NCI-H2107 (cell line): ENCODE measurements at places on chromosomes 11 and 22.

GRCh38 chr22:37259540-37260029 lies 15.5 kb upstream of the RAC2 start:
- no peak for DNase-seq

DNA sequence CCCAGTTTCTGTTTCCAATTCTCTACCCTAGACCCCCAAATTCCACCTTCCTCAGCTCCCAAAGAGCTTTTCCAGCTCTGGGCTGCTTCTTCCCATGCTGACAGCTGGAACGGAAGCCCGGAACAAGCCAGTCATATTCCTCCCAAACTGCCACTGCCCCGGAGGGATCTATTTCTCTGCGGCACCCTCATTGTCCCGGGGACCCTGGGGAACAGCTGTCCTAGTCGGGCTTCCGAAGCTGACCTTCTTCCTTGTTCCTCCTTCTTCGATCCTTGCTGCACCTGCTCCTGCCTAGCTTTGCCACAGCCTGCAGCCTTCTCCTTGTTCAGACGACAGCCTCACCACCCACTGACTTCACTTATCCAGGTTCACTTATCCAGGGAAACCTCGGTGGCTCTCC lies 105.7 kb downstream of the TSPAN18 start:
- no peak for DNase-seq

GRCh38 chr11:33868647-33869461 lies 23.0 kb downstream of the LMO2 start:
- DNase-seq: no peak

DNA sequence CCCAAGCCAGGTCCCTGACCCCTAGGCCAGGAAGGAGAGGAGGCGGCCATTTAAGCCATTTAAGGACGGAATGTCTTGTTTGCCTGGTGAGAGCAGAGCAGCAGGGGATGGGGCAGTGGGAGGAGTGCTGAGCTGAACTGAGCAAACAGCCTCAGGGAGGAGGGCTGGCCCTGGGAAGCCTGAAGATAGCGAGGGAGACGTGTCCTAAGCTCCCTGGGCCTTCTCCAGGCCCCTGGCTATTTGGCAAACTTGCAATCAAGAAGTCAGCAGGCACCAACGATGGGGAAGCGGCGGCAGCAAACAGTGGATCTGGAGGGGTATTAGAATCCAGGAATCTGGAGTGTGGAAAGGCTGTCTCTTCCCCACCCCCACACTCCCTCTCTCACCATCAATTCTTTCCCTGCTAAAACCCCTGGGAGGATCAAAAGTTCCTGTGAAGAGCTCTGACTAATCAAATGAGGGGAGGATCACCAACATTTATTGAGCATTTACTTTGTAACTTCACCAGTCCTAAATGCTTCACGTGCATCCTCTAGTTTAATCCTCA lies 8.8 kb downstream of the BCL9L start:
- no peak for DNase-seq

GRCh38 chr11:73308961-73309919 lies 1.2 kb downstream of the ARHGEF17 start:
- no peak for DNase-seq

DNA sequence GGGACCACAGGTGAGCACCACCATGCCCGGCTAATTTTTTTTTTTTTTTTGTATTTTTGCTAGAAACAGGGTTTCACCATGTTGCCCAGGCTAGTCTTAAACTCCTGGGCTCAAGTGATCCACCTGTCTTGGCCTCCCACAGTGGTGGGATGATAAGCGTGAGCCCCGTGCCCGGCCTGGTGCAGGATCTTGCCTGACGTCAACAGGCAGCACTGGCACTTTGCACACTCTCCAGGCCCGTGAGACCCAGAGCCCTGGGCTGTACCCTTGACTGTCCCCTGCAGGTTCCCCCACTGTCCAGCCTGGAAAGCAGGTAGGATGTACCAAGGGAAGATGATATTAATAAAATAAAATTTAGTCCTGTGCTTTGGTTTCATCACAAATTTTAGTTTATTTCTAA lies 29.1 kb upstream of the PANX2 start:
- no peak for DNase-seq

DNA sequence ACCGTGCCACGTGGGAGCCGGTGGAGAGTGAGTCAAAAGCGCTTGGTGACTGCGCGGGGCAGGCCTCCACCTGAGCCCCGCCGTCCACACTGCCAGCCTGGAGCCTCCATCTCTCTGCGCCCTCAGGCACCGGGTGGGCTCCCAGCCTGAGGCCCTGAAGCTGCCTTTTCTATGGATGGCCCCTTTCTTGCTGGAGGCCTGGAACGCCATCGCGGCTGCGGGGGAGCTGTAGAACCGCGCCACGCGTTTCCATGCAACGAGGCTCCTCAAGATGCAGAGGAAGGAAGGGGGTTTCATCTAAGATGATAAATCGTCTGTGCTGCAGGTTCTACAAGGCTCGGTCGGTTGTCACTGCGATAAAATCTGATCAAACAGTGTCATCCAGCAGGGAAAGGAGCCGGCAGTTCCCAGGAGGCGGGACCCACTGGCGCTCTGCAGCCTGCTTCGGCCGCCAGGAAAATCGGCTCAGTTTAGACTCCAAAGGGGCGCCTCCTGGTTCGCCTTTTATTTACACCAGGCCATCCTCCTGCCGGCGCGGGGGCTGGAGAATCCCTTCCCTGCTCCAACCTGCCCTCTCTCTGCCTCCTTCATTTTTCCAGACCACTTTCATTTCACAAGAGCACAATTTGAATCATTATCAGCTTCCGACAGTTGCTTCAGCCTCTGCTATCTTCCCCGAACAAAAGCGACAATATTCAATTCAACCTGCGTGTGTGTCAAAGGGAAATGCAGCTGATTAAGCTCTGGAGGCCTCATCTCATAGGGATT lies 624.4 kb downstream of the BRD1 start:
- no peak for DNase-seq

- no peak for DNase-seq
Observed at GRCh38 chr22:27205492-27206373, 548.3 kb downstream of the MIAT start.

- DNase-seq: no peak
Observed at GRCh38 chr11:132101881-132102280, 731.5 kb downstream of the NTM start.

GRCh38 chr22:24833881-24834495 lies 28.0 kb downstream of the SGSM1 start:
- DNase-seq: no peak

- DNase-seq: no peak
Observed at GRCh38 chr11:57566905-57567514, 462 bp downstream of the UBE2L6 start.

GRCh38 chr11:86990031-86990430 lies 34.8 kb upstream of the FZD4 start:
- no peak for DNase-seq

GRCh38 chr11:61996933-61997332 lies 29.5 kb upstream of the FTH1 start:
- no peak for DNase-seq

GRCh38 chr11:29119116-29119515 lies 897.7 kb downstream of the KCNA4 start:
- DNase-seq: no peak

GRCh38 chr22:37358917-37359316 lies 68.4 kb downstream of the ELFN2 start:
- DNase-seq: no peak

DNA sequence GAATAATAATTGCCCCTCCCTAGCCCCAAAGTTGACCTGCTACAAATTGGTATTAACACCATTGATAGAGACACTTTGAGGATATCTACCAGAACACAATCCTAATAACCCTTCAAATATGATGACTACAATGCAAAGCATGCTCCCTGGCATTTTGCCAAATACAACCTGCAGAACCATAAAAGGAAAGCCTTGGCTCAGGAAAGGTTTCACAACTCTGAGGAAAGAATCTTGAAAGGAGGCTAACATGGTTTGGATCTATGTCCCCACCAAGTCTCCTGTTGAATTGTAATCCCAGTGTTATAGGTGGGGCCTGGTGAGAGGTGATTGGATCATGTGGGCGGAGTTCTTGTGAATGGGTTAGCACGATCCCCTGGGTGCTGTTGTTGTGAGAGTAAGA lies 140.4 kb upstream of the ARHGAP42 start:
- no peak for DNase-seq

GRCh38 chr11:103619480-103619879 lies 417.0 kb upstream of the DDI1 start:
- no peak for DNase-seq

DNA sequence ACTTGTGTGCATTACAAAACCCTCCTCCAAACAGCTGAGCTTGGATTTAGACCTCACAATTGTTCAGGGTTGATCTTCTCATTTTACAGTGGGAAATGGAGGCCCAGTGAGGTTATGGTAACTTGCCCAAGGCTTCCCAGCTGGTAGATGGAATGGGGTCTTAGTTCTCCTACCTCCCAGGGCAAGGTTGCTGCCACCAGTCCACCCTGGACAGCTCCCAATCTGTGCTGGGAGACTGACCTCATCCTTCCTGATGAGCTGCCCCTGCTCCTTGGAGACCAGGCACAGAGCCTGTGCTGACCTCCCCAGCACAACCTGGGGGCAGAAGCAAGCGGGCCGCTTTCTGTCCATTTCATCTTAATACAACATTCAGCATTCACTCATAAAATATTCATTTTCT lies 190.7 kb downstream of the ST3GAL4 start:
- no peak for DNase-seq

DNA sequence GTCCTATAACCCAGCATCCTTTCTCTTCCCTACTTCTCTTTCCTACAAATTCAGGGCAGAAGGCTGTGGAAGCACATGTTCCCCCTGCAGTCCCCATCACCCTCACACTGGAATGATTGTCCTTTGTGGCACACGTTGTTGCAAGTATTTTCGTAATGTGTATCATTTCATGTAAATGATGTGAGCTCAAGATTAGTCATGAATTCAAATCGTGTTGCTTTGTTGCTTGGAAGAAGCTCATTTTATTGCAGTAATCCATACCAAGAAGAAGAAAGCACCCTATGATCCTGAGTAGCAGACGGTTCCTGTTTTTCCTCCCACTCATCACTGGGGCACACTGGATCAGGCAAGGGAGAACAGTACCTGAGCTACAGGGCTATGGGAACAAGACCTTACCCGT lies 173.4 kb downstream of the NCAM1 start:
- no peak for DNase-seq

DNA sequence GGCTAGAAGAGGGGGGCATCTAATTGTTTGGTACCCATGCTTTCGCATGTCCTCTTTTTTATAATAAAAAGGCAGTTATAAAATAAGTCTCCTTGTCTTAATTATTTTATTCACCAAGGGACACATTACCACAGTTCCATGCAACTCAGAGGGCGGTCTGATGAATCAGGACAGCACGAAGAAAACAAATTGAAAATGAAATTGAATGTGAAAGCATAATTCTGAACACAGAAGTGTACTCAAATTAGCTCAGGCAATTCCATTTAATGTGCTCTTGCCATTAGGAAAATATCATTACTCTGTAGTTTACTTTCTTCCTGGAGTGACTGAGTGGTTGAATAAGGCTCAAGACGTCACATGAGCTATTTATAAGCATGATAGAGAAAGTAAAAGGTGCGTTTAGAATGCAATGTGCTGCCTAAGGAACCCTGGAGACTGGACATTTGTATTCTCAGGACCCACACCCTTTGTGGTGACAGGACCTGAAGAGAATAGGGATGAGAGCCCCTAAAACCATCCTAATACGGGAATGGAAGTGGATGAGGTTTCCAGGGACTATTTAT lies 59.6 kb downstream of the MTNR1B start:
- DNase-seq: no peak

DNA sequence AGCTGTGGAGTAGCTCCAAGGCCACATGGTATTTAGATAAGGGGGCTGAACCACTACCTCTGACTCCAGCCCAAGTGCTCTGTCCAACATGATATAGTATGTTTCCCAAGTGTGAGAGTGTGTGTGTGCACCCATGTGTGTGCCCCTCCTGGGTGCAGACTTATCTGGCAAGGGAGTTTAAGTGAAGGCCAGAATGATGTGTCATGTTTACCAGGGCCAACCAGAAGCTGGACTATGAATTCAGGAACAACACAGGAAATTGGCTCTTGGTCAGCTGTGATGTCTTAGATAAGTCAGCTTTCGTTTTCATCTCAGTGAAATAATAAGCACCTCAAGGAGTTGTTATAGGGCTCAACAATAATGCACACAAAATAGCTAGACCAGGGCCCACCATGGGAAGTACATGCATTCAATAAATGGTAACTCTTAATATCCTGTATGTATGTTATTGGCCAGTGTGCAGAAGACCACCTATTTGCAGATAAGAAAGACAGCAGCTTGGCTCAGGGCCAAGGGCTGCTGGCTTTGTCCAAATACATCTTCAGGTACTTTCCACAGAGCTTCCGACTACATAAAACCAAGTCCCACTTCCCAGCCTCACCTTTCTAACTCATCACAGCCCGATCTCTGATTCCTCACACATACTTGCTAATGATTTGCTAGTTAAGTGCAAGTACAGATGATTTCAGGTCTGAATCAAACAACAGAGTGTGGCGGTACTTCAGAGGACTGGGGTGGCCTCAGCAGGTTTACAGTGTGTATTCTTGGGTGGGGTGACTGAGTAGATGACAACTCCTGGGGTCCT lies 120.9 kb downstream of the ME3 start:
- no peak for DNase-seq

- no peak for DNase-seq
Observed at GRCh38 chr22:37320726-37321677, 38.7 kb downstream of the CYTH4 start.

- DNase-seq: no peak
Observed at GRCh38 chr11:2036863-2037486, 39.3 kb upstream of the H19 start.

DNA sequence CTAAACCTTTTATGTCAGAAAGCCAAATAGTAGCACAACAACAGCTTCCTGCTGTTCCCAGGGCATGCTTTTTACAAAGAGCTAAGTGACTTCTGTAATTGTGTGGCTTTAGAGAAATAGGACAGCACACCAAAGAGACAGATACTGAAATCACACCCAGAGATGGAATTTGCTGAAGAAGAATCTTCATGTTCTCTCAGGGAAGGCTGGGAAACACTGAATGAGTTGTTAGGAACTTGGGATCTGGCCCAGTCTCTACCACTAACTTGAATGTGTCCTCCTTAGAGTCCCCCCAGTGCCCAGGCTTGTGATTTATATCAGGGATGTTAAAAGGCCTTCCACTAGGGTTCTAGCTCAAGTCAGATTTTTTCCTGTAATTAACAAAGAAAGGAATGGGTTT lies 175.2 kb downstream of the DBX1 start:
- no peak for DNase-seq

DNA sequence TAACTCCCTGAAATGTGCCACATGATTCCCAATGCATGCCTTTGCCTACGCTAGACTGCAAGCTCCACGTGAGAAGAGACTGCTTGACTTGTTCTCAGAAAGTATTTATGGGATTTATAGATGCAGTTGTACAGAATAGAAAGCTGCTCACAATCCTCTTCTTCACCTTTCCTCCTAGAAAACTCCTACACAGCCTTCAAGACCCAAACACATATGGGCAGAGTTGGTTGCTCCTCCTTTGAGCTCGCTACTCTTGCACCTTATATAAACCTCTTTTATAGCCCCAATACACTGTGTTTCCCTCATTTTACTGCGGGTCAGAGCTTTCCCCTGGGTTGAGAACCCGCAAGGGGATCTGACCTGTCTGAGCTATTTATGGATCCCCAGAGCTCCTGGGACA lies 16.4 kb downstream of the C1QTNF6 start:
- DNase-seq: no peak
